ENCODE measurements at places on chromosomes 2 and 18.

DNA sequence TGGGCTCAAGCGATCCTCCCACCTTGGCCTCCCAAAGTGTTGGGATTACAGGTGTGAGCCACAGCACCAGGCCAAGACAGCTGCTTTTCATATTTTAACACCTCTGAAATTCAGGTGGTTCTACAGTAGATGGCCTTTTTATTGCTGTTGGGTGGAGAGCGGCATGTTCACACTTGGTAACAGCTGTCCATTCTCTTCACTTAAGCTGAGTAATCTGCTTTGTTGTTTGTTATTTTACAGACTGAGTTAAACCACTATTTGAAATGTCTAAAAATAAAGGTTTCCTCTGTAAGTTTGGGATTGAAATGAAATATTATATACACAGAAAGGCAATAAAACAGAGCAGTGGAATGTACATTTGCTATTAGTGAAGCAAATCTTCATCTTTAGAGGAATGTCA, 44.9 kb upstream of the TLK1 start:
- no peak for DNase-seq

- no peak for DNase-seq
Observed at GRCh38 chr2:85481818-85482777, 56.9 kb upstream of the MAT2A start.

- DNase-seq = no peak
Observed at GRCh38 chr2:1226766-1227165, 186.5 kb upstream of the TPO start.

DNA sequence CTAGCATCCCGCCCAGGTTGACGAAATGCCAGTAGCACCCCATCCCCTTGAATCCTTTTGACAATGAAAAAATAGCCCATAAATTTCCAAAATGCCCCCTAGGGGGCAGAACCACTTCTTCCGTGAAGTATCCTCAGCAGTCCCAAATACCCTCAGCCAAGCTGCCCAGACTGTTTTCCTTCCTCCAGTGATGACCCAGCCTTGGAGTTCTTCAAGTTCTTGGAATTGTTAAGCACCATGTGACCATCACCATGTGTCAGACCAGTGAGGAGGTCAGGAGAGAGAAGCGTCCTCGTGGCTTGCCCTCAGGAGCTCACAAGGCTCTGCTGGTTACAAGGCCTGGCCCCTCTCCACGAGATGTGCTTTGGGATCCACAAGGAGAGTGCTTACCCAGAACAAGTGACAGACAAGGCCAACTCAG, 1.4 kb upstream of the SLC23A3 start:
- peak; percentile 4 for DNase-seq

DNA sequence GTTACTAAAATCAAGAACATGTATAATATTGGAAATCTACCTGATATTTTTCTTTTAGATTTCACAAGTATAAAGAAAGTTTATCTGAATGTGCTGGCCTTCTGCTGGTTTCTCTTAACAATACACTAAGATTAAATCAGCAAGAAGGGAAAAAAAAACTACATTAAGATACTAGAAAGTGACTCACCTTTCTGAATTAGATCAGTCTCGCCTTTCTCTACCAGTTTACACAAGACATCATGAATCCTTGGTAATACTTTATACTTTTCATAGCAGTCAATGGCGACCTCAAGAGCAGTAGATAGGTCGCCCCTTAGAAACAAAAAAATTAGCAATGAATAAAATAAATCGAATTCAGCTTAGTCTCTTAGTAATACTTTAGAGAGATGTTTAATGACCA, 61.2 kb downstream of the LRPPRC start:
- DNase-seq = no peak

DNA sequence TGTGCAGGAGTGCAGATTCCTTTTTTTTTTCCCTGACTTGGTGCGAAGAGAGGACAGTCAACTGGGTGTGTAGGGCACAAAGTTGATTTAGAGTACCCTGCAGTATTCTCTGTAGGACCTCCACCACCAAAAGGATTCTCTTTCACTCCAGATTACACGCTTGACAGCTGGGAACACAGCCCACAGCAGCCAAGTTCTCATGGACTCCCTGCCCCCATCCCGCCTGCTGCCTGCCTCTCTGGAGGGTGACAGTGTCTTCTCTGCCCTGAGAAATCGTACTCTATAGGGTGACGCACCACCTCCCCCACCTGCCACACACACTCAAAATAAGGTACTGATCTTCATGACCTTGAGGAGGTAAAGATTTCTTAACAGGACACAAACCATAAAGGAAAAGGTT, 26.6 kb upstream of the IHH start:
- DNase-seq = peak; percentile 1

DNA sequence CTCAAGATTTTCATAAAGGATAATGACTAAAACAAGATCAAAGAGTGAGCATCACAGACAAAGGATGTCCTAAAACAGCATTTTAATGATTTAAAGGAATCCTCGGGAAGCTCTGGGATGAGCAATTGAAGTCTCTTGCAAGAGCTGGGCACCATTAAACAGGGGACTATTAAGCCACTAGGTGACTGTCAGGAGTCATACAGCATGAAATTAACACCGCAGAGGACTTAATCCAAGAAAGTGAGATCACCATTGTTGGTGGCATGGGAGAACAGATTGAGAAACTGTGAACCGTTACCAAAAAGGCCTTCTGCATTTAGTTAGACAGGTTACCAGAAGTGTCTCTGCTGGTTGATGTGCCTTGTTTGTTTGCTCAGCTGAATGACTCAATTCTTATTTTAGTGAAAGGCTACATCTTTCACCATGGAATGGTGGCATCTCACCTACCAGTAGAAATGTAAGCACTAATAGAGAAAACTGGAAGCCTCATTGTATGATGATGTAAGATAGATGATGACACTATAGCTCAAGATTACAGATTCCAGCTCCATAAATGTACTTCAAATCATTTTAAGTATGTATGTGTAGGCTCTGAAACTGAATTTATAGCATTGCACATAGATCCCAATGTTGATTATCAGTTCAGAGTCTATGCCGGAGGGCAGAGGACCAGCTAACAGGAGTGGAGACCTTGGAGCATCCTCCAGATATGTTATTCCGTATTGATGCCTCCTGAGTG, 427.6 kb downstream of the SUCLG1 start:
- DNase-seq = no peak

DNA sequence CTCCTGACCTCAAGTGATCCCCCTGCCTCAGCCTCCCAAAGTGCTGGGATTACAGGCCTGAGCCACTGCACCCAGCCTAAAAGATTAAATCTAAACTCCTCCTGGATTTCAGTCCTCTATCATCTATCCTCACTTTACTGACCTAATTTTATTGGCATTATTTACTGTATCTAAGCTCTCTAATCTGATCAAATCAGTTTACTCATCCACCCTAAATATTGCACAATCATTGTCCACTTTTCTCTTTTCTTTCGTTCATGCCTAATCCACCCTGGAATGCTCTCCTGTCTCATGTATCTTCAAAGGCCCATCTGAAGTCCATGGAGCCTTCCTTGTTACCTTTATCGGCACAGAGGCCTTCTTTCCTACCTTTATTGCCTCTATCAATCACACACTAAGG, 31.6 kb upstream of the GPR155 start:
- no peak for DNase-seq

DNA sequence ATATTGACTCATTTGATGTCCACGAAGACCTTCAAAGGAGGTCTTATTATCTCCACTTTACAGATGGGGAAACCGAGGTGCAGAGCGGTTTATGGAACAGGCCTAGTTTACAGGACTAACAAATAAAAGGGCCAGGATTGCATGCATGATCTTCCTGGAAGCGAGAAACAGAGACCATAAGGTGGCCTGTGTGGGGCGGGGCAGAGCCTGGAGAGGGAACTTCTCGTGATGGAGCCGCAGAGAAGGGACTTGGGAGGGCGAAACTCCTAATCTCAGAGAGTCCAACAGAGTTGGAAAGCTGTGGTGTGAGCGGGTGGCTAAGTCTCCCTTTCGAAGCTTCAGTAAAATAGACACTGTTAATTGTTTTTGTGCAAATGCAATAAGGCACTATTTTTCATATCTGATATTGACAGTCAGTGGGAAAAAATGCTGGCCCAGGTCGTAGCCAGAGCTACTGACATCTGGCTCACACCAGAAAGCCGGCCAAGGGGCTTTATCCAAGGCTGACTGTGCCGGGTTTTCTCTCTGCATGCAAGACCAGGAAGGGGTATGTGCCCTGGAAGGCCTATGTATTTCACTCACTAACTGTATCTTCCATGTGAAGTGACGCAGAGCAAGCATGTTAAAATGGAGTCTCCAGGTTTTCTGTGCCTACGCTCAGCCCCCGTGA, 4.5 kb downstream of the INPP5D start:
- no peak for DNase-seq

GRCh38 chr2:234273887-234274584, 222.8 kb downstream of the ARL4C start:
- no peak for DNase-seq

DNA sequence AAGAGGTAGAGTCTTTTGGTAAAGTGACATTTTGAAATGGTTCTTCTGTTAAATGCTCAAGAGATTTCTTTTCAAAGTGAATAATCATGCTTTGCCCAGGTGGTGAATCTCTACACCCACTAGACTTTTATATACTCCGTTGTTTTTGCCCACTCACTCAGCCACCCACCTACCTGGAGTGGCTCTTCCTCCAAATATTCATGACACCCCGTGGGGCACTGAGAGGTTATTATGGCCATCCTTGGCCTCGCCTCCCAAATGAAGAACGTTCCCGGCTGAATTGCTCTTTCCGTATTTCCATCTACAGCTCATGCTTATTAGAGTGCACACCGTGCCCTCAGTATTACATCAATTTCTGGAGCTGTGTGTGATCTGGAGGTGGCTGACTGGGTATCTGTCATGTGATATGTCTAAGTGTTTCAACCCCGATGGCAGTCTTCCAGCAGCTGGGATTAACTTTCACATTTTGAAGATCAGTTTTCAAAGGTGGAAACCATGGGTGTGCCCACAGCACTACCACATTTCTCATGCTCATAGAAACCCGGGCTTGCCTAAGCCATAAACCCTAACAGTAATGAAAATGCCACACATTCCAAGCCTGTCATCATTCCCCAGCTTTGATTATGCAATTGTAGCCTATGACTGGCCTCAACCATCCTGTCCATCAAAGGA, 406.6 kb upstream of the MMADHC start:
- no peak for DNase-seq

GRCh38 chr2:41869542-41870264, 178.1 kb upstream of the PKDCC start:
- peak; percentile 42 for DNase-seq

DNA sequence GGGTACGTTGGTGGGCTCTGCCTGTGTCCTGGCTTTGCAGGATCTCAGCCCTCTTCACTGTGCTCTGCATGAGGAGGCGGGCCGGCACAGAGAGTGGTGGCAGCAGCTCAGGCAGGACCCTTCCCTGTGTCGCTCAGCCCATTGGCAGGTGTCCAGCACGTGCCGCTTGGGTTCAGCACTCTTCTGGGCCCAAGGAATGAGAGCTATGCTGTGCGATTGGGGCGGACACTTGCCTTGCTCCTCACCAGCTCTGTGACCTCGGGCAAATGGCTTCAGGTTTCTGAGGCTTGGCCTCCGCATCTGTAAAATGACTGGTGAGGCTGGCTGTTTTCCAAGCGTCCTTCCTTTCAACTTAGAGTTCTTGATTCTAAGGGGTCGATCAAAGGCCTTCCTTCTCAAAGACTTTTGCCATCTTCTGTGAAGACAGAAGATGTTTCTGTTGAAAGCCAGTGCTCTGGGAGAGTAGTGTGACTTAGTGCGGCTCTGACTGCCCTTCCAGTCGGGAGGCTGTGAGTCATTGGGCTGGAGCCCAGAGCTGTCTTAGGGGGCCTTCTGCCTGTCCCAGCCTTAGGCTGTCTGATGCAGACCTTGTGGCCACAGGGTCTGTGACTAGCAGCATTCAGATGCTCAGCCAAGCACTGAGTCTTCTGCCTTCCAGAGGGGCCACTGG, 35.6 kb downstream of the GLI2 start:
- peak; percentile 34 for DNase-seq

Data from NCI-H446 (cell line).